Stimulated activated CD8-positive, alpha-beta memory T cell treated with anti-CD3 and anti-CD28 coated beads, Interleukin-7, amount 100 ng/mL, for 48 hours (primary cell): ENCODE measurements at places on chromosomes 2 and 18.

DNA sequence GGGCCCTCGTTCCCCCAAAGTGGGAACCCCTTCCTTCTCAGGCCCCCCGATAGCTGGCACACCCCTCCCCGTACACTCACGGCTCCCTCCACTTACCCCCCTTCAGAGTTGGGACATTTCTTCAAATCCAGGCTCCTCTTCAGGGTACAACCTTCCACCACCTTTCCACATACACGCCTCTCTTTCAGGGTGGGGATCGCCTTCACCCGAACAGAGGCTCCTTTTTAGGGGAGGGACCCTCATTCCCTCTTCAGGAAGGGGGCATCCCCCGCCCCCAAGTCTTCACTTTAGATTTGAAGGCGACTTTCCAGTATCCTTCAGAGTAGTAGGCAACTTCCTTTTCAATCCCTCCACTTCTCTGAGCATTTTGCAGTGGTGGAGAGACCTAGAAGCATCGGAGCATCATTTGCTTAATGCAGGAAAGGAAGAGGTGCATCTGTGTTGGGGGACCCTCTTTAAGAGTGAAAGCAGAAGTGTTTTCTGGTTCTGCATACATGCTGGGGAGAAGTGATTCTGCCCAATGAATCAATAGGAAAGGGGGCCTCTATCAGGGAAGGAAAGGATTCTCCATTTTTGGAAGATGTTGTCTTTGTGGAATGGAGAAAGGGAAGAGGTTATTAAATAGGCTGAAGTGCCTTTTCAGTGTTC lies 845 bp downstream of the EML4 start:
- no peak for DNase-seq

- DNase-seq = no peak
Observed at GRCh38 chr2:100367163-100367562, 44.9 kb upstream of the LONRF2 start.

- DNase-seq = no peak
Observed at GRCh38 chr2:11123001-11123809, 32.1 kb upstream of the SLC66A3 start.

GRCh38 chr2:172227719-172228118 lies 125.0 kb upstream of the DLX2 start:
- no peak for DNase-seq

GRCh38 chr18:62091487-62092120 lies 95.3 kb downstream of the PIGN start:
- DNase-seq = no peak

DNA sequence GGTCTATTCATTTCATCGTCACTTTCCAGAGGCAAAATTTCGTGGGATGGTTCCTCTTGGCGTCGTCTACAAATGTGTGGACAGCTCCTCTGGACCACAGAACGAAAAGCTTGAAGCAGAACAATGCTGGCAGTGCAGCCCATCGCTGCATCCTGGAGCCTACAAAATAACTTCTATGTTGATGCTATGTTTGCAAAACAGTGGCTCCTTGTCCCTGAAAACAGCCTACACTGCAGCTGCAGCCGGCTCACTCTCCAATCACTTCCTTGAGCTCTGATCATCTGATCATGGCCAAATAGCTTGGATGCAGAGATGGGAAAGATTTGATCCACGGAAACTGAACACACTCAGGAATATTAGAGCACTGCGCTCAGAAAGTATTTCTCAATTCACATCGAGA lies 60.0 kb downstream of the DOCK10 start:
- no peak for DNase-seq

DNA sequence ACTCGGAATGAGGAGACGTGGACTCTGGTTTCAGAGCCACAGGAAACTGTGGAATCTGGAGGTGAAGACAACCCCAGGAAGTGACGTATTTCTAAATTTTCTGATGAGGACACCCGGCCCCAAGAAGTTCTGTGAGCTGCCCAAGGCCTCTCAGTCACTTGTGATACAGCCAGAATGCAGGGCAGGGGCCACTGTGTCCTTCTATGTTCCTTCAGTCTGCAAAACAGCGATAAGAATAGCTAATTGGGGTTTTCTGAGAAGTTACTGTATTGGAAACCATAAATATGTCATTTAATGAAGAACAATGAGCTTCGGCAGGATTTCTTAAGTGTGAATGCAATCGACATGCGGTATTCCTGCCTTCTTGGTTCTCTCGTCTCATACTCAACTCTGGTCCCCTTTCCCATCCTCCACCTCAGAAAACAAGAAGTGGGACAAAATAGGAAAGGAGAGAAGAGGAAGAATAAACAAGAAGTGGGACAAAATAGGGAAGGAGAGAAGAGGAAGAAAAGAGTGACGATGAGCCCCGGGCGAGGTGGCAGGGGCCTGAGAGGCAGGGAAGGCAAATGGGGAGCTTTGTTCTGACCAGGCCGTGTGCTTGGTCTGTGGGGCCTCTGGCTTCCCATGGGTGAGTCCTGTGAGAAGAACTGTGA lies 282.0 kb upstream of the REV1 start:
- no peak for DNase-seq

GRCh38 chr2:23493846-23494245 lies 108.9 kb downstream of the KLHL29 start:
- DNase-seq = no peak

DNA sequence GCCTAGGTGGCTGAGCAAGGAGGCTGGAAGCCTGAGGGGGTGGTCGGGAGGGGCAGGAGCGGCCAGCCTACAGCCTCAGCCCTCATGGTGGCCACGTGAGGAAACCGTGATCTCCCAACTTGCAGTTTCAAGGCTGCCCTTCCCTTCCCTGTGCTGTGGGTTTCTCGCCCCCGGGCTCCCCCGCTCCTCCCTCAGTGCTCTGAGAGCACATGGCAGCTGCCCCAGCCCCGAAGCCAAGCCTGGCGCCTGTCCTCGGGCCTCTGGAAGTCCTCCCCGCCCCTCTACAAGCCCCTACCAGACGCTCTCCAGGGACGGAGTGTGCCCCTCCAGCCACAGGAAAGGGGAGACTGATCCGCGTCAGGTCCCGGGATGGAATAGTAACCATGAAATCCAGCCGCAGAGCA lies 586 bp upstream of the ANKRD23 start:
- DNase-seq = no peak

- no peak for DNase-seq
Observed at GRCh38 chr18:76619621-76620315, 124.7 kb upstream of the ZNF516 start.

GRCh38 chr2:231800493-231801091 lies 14.3 kb downstream of the COPS7B start:
- DNase-seq = no peak

DNA sequence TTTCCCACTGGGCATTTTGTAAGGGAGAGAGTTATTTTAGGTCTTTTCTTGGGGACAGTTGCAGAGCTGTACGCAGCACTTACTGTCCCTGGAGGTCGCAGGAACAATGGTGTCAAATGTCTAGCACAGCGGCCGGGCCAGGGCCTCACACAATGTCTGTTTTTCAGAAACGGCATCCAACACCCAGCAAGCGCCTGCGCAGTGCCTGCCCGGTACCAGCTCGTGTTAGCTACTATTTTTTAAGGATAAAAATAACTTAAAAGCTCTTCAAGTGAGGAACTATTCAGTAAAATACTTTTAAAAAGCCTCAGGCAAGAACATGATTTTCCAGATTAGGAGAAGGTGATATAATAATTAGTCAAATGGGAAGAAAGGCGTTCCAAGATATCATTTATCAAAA lies 90.0 kb downstream of the MBP start:
- DNase-seq = no peak

DNA sequence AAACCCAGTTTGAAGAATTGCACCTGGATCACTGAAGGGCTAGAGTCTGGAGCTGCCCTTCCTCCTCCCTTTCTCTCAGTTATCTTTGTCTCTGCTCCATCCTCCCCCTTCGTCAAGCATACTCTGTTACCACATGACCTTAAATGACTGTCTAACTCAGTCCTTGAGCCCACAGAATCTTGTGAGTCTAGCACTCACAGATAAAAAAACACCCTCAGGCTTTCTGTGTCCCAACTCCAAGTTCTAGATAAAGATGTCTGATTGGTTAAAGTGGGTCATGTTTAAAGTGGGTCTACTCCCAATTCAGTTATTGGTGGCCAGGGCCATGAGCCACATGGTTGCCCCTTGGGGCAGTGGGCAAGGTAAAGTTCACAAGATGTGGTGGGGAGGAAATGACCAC lies 53.5 kb upstream of the CYP1B1 start:
- DNase-seq = no peak

- DNase-seq = no peak
Observed at GRCh38 chr2:98691303-98691702, 39.6 kb downstream of the MGAT4A start.
